Stimulated activated CD4-positive, alpha-beta T cell treated with anti-CD3 and anti-CD28 coated beads, TNF-alpha, amount 100 ng/mL, for 48 hours (primary cell): ENCODE measurements at places on chromosomes 2 and 18.

DNA sequence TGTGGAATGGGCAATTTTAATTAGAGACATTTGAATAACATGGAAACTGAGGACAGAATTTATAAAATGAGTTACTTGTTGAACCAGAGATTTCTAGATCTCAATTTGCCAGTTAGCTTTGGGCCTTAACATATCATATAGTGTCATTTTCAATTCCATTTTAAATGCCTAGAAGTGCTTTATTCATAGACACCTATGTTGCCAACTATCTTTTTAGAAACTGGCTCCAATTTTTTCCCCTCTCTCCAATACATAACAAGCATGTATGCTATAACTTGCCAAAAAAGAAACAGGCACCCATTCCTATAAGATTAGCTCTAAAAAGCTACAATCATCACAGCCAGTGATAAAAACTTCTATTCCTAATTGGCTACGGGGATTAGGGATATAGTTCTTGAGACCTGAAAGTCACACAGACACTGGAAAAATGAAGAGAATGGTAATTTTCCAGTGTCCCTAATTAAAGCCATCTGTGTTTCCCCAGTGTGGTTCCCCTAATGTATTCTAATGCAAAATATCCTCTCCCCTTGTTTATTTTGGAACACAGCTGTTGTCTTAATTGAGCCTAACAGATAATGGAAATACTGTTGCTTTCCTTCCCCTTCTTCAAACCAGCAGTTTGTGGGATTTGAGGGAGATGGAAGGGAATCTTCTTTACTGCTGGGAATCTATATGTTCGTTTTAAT, 205.5 kb upstream of the FSHR start:
- no peak for DNase-seq

- DNase-seq: no peak
These were observed 703.3 kb downstream of the NRXN1 start for GRCh38 chr2:50328680-50329079.

DNA sequence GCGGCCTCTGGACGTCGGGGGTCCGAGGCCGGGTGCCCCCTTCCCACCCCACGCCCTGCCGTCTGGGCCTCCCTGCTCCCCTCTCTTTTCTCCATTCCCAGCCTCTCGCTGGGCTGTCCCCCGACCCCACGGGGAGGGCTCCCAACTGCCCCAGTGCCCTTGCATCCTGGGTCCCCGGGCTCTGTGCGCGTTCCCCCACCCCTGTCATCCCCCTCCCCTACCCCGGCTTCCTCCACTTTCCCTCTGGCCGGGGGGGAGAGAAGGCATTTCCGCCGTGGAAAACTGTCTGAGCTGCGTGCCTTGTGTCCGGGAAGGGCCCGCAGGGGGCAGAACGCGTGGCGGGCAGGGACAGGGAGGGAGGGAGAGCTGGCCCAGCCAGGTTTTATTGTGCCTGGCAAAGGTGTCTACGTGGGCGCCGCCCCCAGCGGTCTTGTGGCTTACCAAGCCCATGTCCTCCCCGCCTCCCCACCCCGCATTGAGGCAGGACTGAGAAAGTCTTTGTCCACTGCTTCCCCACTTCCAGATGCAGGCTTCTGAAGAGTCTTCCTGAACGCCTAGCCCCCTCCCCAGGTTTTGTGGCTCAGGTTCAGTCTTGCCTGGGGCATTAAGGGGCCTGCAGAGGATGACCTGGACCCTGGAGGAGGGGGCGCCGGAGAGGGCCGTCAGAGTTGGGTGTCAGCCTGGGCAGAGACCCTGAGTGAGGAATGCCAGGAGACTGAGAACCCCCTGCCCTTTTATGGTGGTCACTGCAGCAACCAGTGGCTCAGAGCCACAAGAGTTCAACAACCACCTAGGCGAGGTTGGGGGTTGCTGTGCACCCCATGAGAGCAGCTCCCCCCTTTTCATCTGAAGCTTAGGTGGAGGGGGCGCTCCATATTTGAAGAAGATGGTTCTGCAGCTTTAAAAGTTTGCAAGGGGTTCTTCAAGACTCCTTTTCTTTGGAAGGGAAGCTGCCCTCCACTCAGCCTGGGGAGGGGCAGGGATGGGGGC, 1.3 kb downstream of the ITM2C start:
- no peak for DNase-seq

GRCh38 chr2:144151405-144151804, 368.5 kb downstream of the ZEB2 start:
- DNase-seq: no peak

DNA sequence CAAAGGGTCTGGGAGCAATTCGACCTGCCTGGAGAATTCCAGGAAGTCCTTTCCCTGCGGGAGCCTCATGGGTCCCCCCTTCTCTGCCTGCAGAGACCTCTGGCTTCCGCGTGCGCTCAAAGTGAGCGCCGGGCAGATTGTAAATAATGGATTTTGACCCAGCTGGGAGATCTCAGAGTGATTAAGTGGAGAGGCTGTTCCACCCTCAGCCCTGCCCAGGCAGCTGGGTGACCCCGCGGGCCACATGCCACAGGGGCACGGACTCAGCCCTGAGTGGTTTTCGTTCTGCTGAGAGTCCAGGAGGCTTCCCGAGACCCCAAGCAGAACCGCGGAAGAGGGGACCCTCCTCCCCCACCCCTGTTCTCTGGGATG, 1.2 kb downstream of the KCNG2 start:
- no peak for DNase-seq

DNA sequence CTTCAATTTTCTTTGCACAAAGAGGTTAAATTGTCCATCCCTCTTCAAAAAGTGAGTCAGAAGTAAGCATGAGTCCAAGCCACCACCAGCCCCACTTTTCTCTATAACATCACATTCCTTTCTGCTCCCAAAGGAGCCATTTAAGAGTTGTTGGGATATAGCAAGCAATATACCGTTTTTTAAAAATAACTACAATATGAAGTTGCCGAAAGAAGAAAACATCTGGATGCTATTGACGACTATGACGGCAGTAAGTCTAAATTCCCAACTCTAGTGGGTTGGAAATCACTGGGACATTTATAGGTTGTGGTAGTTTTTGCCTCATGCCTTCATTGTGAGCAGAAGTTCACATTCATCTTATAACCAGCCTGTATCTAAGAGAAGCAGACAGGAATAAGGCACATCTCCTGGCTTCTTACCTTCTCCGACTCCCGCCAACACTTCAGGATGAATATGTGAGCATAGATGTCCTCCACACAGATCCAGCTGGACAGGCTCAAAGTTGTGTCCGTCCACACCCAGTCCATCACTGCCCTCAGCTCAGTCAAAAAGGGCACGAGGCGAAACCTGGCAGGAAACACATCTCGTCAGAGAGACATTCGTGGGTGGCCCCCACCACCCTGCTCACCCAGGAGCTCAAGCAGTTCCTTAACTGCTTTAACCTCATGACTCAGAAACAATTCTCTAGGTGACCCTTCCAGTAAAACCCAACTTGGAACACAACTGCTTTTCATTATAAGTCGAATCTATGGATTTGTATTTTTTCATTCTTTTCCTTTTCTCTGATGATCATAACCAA, 163.6 kb downstream of the NAPG start:
- DNase-seq: no peak

GRCh38 chr2:96507957-96508520, 2.9 kb upstream of the NEURL3 start:
- peak; percentile 83 for DNase-seq

DNA sequence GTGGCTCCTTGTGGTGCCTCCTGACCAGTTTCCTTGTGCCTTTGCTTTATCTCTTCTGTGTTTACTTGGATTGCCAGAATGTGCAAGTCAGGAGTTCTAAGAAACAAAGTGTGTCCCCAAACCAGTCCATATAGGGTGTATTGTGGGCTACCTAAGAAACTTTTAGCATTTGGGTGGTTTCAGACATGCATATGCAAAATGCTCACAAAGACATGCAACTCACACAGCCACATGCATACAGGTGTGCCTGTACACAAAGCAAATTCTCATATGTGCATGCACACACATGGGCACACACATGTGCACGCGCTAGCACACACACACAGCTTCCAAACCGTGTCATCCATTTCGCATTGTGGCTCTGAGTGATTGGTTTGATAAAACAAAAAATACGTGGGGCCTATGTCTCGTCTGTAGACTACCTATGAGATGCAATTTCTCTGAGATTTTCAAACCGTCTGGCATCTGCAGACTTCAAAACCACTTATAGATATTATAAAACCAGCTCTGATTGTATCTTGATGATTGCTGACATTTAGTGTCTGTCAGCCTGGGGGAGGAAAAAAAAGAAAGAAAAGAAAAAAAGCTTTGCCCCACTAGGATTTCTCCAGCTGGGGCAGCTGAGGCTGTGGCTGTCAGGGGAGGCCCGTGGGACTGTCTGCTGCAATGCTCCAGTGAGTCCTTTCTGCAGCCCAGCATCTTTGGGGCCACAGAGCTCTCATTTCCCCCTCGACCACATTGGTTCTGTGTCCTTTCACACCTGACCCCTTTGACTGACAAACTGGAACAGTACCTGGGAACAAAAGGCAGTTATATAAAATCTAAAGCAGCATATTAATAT, 556.1 kb downstream of the CMPK2 start:
- DNase-seq: no peak
